Stimulated activated CD8-positive, alpha-beta memory T cell treated with anti-CD3 and anti-CD28 coated beads, Interleukin-2, amount 100 ng/mL, for 48 hours (primary cell): ENCODE measurements at places on chromosomes 4 and X.

GRCh38 chr4:110049951-110050925 lies 137.6 kb downstream of the EGF start:
- no peak for DNase-seq

DNA sequence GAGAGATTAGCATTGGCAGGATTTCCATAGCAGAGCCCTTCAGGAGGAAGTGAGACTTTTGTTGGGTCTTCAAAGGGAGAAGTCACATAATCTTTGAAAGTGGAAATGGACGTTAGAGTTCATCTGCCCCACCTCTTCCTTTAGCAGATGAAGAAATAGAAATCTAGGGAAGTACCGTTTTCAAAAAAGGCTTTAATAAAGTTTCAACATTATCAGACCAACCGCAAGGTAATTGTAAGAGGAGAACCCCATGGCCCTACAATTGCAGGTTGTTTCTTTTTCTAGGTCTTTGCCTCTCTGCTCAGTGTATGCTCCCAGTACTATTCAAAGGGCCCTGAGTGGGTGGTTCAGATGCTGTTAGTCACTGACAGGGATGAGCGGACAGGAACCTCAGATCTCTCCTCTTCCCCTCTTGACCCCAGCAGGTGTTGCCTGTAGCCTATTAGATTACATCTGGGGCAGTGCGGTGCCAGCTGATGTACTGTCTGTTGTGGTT lies 48.6 kb upstream of the AP1S2 start:
- no peak for DNase-seq

GRCh38 chr4:184420881-184421416 lies 53.4 kb downstream of the IRF2 start:
- no peak for DNase-seq

DNA sequence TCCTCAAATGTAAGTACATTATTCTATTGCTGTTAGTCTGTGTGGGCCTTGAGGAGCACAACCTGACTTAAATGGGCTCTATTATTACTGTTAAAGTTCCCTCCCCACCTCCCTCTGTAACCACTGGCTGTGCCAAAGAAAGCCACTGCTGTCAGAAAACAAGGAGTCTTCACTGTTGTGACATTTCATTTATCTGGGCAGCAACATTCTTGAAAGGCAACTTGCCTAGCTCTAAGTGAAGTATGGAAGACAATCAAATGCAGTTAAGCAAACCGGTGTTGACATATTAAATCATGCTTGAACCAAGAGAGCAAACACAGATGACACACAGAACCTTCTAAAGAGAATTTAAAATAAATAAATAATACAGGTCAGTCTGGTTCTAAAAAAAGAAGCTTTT lies 81.0 kb downstream of the EPHA5 start:
- DNase-seq, result no peak

- DNase-seq, result no peak
These were observed 205.8 kb upstream of the MAMLD1 start for GRCh38 chrX:150157291-150157690.

DNA sequence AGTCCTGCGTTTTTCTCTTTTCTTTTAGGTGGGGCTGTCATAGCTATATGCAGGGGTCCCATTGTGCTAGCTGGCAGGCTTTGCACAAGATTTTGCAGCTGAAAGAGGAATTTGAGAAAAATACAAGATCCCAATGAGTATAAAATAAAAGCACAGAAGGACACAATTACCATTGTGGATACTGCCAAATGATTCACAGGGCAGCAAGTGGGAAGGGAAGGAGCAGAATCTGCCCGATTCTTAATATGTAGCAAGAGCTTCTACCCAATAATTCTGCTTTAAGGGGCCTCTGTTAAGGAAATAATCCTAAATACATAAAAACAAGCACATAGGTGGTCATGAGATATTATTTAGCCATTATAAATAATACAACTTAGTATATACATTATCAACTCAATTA lies 25.9 kb upstream of the ING2 start:
- no peak for DNase-seq

DNA sequence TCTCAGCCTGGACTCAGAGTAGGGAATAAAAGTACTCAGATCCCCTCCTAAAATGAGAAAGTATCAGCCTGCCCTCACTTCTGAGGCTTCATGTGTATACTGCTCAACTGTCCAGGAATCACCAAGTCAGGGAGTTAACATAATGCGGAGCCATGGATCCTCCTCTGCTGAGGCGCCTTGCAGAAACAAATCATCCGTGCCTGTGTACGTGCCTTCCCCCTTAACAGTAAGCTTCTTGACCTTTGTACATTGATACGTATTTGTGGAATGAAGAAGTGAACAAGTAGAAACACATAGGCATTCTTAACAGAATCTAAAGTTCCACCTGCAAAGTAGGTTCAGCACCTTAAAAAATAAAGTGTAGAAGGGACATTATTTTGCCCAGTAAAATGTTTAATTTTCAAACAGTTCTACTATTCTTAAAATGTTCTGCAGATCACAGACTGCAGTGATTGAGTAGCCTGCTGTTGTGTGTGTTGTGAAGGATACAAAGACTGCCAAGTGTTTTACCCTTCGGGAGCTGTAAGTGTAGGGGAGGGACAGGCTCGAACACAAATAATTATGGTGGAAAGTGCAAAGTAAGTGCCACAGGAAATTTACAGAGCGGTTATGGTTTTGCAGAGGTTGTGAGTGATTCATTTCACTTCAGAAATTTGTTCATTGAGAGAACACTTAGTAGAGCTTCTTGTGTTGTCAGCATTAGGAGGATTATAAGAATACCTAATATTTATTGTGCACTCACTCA lies 61.9 kb downstream of the ARHGAP10 start:
- DNase-seq, result no peak

DNA sequence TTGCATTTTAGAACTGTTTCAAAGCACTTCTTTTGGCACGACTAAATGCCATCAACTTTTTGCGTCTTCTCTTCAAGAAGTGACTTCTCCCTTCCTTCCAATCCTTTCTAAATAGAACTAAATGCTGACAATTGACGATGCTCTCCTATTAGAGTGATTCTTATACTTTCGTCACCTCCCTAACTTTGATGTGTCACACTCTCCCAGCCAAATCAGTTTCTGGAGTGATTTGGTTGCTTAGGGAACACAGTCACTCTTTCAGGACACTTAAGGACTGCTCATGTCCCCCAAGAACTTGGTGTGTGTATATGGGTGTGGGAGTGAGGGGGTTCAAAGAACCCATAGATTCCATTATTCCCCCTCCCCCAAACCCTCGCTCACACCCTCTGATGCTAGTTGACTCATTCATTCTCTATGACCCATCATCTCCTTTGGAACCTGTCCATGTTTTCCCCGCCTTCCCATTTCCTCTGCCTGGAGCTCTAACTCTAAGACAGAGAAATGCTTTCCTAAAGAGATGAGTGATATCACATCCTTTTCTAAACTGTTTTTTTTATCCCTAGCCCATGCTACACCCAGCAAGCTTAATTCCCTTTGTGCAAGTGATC lies 26.8 kb upstream of the AREG start:
- no peak for DNase-seq

- no peak for DNase-seq
These were observed 15.9 kb upstream of the UBE2D3 start for GRCh38 chr4:102843273-102843672.

DNA sequence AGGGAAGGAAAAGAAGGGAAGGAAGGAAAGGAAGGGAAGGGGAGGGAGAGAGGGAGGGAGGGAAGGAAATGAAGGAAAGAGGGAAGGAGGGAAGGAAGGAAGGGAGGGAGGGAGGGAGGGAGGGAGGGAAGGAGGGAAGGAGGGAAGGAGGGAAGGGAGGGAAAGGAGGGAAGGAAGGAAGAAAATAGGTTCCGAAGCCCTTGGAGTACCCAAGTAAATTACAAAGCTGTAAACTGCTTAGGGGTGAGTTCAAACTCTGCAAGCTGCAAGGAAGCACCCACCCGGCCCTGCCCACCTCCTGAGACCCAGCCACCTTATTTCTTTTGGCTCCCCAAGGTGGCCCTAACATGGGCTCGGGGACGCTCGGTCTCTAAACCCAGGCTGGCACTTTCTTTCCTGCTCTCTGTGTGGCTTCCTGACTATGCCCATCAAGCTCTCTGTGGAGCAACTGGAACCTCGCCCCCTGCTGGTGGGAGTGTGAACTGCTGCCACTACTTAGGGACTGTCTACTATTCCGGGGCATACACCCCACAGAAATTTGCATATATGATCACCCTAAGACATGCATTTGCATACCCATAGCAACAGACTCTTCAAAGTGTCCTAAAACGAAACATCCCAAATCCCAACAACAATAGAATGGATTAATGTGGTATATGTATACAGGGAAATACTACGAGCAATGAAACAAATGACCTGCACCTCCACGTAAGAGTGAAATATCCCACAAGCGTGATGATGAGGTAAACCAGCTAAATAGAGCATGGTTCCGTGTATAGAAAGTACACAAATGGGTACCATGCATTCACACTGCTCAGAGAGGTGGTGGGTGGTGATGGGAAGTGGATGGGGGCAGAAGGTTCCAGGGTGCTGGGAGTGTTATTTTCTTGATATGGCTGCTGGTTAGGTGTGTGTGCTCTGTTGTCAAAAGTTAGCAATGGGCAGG lies 151.7 kb upstream of the TBL1X start:
- peak; percentile 60 for DNase-seq

DNA sequence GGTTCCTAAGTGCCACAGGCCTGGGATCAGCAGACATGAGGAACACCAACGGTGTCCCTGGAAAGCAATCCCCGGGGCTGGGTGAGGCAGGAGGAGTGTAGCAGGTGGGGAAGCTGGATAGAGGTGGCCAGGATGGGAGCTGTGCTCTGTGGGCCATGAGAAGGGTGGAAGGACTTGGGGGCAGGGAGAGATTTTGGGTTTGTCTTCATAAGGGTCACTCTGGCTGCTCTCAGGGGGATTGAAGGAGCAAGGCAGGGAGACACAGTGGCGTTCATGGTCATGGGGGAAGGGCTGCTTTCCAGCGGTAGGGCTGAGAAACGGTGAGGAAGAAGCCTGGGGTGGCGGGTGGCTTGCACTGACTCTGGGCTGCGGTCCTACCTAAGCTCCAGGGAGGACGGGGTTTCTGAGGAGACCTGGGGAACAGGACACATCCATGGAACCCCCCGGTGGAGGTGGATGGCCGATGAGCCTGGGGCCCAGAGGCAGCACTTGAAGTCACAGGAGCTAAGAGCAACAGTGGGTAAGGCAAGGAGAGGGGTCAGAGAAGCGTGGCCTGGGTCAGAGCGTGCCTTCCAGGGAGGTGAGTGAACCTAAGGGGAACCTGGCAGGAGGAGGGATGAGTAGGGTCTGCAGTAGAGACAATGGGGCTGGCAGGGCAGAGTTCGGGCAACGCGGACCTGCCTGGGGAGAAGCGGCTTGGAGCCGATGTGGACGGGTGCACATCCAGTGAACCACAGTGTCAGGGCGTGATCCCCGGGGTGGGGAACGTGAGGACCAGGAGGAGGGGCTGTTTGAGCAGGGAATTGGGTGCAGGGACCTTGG lies 12.4 kb upstream of the CTBP1 start:
- DNase-seq, result no peak

- DNase-seq, result no peak
These were observed 65.3 kb downstream of the NYX start for GRCh38 chrX:41512394-41512793.

DNA sequence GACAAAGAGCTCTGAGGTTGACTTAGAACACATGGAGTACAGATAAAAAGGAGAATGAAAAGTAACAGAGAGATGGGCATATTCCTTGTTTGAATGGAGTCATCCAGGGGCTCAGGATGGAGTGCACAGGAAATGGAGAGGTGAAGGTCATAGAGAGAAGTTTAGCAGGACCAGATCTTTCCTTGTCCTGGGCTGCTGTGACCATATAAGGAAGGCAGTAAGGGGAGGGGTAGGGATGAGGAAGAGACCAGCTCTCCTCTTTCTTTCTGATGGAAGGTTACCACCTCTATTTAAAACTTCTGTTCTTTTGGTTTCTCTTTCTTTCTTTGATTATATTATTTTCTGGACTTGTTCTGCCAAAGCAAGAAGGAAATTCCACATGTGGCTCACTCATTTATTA lies 27.0 kb downstream of the AR start:
- DNase-seq, result no peak
